ENCODE measurements at places on chromosomes 13 and 19.

GRCh38 chr19:2171349-2172145 lies 7.8 kb downstream of the DOT1L start:
- no peak for DNase-seq

DNA sequence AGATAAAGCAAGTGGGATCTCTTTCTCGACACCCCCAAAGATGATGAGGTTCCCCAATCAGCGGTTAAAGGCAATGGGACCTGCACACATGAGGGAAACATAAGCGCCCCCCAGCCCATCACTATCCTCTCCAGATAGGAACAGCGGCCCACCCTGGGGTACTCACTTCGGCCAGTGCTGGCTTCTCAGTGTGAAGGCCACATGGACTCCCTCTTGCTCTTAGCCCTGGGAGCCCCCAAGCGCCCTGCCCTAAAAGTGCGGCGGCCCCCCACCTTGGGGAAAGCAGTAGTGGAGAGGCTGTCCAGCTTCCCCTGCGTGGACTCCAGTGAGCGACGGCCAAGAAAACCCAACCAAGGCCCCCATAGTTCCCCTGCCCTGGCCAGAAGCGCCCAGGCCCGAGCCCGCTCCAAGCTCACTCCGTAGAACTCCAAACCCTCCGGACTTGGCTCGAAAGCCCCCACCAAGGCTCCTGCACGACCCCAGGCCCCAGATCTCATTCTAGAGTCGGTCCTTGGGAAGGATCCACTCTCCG lies 1.0 kb downstream of the CACNA1A start:
- no peak for DNase-seq

GRCh38 chr19:7138402-7138801 lies 68.9 kb downstream of the ZNF557 start:
- DNase-seq, result no peak

DNA sequence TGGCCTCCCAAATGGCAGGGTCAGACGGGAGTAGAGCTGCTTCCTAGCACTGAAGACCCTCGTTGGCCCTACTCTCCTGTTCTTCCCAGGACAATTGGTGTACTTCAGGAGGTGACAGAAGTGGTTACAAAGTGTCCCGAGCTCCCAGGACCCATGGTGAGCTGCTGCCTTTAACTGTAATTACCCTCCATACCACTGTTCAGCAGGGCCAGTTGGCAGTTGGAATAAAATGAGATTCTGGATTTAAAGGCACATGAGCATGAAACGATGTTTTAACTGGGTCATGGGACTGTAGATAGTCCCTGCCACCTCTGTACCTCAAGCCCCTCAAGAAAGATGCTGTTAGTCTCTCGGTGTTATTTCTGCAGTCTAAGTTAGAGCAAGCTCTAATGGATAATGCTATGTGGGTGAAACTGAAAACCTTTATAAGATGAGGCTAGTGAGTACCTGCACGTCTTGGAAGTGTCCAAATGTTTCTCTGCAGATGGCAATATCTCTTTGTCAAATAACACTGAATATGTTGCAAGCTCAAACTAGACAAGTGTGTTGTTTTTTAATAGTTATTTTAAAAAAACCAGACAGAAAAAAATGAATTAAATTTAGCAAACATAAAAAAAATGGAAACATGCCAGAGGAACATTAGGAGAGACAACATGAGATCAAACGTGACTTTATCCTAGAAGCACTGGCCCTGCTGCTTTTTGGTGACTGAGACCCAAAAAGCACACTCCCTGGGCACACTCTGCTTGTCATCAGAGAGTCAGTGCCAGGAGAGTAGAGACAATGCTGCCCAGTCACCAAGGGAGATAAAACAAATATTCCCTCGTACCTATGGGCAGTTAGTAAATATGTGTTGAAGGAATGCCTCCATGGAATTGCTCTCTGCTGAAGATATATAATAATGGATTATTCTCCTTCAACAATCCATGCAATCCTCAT lies 266.3 kb downstream of the LMO7 start:
- DNase-seq, result no peak

DNA sequence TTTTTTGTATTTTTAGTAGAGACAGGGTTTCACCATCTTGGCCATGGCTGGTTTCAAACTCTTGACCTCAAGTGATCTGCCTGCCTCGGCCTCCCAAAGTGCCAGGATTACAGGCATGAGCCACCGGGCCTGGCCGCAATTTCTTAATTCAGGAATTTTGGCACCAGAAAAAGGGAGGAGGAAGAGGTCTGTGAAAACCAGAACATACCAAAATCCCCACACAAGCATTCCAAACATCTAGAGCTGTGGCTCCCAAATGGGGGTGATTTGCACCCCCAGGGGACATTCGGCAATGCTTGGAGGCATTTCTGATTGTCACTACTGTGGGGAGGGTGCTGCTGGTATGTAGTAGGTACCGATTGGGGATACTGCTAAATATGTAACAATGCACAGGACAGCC lies 40.2 kb upstream of the ABCC4 start:
- DNase-seq, result no peak

- DNase-seq, result peak; percentile 83
Observed at GRCh38 chr13:76885203-76886004, 801 bp downstream of the KCTD12 start.

- DNase-seq, result no peak
Observed at GRCh38 chr13:23703246-23703860, 133.1 kb downstream of the TNFRSF19 start.

- no peak for DNase-seq
Observed at GRCh38 chr19:12015015-12015752, 20.3 kb downstream of the ZNF433 start.

DNA sequence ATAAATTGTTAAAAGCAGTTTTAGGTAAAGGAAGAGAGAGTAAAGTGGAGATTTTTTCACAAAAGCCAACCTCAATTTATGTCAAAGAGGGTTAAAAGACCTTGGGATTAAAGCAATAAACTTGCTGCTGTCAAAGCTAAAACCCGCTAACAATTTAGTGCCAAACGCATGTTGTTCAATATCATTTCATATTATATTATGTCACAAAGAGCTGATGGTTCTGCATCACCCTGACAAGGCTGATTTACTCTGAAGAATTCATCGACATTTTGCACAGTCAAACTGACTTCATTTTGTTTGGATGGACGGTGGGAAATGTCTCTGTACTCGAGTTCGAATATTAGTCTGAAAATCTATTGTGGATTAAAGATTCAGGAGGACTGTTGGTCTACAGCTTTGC lies 315.8 kb upstream of the TSHZ3 start:
- no peak for DNase-seq

DNA sequence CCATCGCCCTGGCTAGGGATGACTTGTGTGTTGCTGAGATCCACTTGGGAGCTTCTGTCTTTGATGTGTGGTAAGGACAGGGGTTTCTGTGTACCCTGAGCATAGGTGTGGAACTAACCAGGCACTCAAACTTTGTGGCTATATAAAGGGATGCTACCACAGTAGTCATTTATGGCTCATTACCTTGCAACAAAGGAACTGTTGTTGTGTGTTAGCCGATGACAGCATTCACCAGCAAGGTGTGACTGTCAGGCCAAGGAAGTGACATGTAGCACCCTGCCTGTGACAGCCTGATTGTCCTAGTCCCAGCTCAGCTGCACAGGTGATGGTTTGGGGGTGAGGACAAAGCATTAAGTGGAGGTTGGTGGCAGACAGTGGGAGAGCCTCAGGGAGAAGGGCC lies 73.6 kb downstream of the COG3 start:
- no peak for DNase-seq

GRCh38 chr19:3133793-3134116 lies 2.1 kb upstream of the GNA15 start:
- DNase-seq, result no peak

DNA sequence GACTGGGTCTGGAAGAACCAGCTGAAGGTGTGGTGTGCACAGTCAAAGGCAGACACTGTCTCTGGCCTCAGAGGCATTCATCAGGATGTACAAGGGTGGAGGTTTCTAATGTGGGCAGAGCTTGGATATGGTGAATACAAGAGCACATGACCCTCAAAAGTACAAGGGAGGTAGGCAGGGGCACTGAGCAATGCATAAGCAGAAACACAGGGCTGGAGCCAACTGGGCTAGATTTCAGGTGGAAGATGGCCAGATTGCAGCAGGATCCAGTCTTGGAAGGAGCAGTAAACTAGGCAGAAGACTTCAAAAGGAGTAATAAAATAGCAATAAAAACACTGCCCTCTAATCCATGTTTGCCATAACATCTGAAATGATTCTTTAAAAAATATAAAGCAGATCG lies 417.1 kb downstream of the OLFM4 start:
- DNase-seq, result no peak

DNA sequence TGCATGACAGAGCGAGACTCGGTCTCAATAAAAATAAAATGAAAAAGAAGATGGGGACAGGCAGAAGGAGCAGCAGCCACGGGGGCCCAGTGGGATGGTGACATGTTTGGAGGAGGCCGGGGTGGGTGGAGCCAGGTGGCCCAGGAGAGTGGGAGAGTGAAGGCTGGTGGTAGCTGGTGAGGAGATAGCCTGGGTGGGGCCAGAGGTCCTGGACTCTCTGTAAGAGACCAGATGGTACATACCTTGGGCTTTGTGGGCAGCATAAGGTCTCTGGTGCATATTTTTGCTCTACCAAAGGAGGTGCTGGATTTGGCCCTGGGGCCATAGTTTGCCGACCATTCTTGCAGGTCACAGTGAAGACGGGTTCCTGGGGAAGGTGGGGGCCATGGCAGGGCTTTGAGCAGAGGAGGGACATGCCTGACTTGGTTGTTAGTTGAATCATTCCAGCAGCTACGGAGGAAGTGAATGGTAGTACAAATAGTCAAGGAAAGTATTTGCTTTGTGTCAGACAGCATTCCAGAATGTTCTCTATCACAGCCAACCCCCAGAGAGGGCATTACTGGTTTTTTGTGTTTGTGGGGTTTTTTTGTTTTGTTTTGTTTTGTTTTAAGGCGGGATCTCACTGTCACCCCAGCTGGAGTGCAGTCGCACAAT lies 69.1 kb downstream of the ARHGEF18 start:
- DNase-seq, result peak; percentile 56

- DNase-seq, result no peak
Observed at GRCh38 chr13:113887700-113888201, 23.9 kb upstream of the GAS6 start.

GRCh38 chr19:40799558-40800338 lies 757 bp downstream of the EGLN2 start:
- DNase-seq, result no peak

GRCh38 chr19:13212759-13213330 lies 62.6 kb downstream of the IER2 start:
- DNase-seq, result peak; percentile 46

- DNase-seq, result no peak
Observed at GRCh38 chr19:45355910-45356309, 14.5 kb downstream of the ERCC2 start.

GRCh38 chr19:801030-801860 lies 4.0 kb downstream of the PTBP1 start:
- no peak for DNase-seq

DNA sequence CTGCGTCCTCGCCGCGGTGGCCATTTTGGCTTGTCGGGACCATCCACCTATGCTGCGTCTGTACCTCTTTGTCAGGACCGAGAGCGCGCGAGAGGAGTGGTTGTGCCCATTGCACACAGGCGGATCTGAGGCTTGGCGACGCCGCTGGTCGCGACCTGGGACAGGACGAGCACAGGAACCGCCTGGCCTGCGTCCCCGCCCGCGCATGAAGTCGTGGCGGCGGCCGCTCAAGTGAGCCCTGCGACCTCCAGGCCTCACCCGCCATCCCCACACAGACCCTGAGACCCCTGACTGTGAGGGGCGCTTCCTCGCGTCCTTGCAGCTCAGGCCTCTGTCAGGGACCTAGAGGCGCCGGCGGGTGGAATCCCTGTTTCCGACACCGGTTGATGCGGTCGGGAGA lies 16.8 kb downstream of the ZNF586 start:
- no peak for DNase-seq

DNA sequence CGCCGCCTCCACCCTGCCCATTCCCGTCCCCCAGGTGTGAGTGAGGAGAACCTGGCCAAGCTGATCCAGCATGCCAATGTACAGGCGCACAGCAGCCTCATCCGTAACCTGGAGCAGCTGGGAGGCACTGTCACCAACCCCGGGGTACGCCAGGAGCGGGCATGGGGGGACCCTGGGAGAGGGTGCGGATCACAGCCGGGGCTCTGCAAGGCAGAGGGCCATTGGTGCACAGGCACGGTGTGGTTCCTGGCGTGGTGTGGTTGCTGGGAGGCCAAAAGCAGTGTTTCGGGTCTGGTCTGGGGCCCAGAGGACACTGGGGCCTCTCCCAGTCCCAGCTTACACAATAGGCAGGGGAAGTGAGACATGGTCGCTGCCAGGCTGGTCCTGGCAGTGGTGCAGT lies 8.3 kb downstream of the STXBP2 start:
- no peak for DNase-seq

GRCh38 chr13:79011179-79011578 lies 352.2 kb upstream of the OBI1 start:
- no peak for DNase-seq

GRCh38 chr19:18208098-18208951 lies 4.5 kb upstream of the RAB3A start:
- peak; percentile 70 for DNase-seq

DNA sequence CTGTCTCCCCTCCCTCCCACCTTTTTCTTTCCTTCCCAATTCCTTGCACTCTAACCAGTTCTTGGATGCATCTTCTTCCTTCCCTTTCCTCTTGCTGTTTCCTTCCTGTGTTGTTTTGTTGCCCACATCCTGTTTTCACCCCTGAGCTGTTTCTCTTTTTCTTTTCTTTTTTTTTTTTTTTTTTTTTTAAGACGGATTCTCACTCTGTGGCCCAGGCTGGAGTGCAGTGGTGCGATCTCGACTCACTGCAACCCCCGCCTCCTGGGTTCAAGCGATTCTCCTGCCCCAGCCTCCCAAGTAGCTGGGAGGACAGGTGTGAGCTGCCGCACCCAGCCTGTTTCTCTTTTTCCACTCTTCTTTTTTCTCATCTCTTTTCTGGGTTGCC lies 6.9 kb downstream of the MYADM start:
- no peak for DNase-seq

- DNase-seq, result no peak
Observed at GRCh38 chr19:48554385-48555091, 2.6 kb downstream of the SULT2B1 start.

GRCh38 chr13:33252135-33252534 lies 33.4 kb downstream of the STARD13 start:
- DNase-seq, result no peak

- peak; percentile 70 for DNase-seq
Observed at GRCh38 chr13:67619351-67619994, 389.3 kb upstream of the PCDH9 start.

- no peak for DNase-seq
Observed at GRCh38 chr13:112748947-112749735, 59.3 kb downstream of the ATP11A start.

DNA sequence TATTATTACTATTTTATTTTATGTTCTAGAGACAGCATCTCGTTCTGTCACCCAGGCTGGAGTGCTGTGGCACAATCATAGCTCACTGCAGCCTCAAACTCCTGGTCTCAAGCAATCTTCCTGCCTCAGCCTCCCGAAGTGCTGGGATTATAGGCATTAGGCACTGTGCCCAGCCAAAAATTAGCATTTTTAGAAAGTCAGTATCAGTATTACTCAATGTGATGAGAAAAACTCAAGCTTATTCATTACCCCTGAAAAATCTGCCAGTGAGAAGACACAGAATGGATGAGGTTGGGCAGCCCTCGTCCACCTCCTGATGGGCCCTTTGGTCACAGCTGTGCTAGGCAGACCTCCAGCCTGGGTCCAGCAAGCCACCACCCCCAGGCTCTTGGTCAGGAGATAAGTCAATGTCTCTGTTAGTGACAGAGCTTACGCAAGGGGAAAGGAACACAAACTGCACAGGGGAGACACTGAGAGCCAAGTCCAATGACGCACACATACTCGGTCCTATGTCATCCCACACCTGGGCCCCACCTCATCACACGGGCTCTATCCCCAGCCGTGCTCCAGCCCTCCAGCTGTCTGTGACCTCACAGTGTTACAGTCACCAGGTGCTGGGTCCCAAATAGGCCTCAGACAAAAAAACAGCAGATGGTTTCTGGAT lies 19.8 kb downstream of the PEPD start:
- no peak for DNase-seq

All from iris pigment epithelial cell (primary cell).